Activated T-helper 17 cell treated with anti-CD3 and anti-CD28 coated beads, Interleukin-2, amount 50 U/mL, for 72 hours (primary cell): ENCODE measurements at places on chromosomes 5 and 9.

DNA sequence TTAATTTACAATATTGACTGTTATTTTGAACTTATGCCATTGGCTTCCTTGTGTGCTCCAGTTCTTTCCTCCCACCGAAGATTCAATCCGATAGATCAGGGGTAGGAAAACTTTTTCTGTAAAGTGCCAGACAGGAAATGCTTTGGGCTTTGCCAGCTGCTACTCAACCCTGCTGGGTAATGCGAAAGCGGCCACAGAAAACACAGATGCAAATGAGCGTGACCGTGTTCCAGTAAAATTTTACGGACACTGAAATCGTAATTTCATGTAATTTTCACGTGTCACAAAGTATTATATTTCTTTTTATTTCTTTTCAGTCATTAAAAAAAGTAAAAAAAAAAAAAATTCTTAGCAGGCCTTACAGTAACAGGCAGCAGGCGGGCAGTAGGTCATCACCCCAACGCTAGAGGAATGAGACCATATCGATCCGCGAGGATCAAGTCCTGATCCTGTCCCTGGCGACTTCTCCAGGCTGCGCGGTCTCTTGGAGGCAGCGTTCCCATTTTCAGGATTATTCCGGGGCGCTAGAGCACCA, 599 bp downstream of the NMRK1 start:
- peak; percentile 23 for ATAC-seq

GRCh38 chr5:123450640-123451039, 27.4 kb upstream of the CEP120 start:
- ATAC-seq: no peak

DNA sequence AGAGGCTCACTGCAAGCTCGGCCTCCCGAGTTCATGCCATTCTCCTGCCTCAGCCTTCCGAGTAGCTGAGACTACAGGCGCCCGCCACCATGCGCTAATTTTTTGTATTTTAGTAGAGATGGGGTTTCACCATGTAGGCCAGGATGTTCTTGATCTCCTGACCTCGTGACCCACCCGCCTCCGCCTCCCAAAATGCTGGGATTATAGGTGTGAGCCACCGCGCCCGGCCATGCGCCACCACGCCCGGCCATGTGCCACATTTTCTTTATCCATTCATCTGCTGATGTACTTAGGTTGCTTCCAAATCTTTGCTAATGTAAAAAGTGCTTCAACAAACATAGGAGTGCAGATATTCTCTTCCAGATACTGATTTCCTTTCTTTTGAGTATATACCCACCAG, 408.6 kb downstream of the CAAP1 start:
- ATAC-seq: no peak

GRCh38 chr9:117718085-117718484, 13.9 kb downstream of the TLR4 start:
- peak; percentile 75 for ATAC-seq

DNA sequence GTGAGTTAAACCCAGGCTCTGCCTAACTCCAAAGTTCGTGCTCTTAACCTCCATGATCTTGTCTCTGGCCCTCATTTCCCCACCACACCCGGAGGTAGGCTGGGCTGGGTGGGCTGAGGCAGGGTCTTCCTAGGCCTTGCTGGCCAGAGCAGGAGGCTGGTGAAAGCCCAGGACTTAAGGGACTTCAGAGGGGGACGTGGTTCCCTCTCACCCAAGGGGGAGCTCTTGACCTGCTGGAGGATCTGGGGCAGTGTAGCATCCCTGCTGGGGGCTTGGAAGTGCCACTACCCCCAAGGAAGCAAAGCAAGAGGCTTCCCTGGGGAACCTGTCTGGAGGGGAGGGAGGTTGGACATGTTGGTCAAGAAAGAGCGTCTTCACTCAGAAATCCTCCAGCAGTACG, 14.7 kb downstream of the PITX1 start:
- no peak for ATAC-seq

DNA sequence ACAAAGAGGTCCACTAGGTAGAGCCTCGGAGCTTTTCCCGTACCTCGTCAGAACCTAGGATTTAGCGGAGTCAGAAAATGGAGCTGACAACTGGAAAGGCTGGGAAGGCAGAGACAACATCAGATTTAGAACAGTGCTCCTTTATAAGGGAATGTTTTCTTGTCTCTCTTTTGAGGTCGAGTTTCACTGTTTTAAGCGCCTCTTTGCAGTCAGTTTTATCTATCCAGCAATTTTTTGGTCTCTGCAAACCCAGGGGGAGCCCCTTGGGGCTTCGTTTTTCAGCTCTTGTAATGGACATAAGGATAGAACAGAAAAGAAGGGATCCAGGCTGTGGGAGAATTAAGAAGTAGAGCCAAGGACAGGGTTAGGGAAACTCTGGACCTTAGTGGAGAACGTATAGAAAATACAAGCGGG, 80.5 kb downstream of the FNBP1 start:
- ATAC-seq: no peak

DNA sequence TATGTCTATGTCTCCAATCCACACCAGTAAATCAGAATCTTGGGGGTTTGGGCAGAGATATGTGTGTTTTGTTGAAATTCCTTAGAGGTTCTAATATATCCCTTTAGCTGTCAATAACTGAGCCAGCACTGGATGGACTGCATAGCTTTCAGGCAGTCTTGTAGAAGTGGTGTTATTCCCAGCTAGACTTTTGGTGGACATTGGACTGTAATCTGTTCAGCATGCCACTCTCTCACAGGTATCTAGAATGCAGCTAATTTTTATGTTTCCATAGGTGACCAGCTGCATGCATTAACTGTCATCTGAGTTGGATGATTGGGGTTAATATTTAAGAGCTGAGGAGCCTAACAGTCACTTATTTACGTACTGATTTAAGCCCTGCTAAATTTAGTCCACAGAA, 45.1 kb upstream of the IL13 start:
- ATAC-seq: no peak

DNA sequence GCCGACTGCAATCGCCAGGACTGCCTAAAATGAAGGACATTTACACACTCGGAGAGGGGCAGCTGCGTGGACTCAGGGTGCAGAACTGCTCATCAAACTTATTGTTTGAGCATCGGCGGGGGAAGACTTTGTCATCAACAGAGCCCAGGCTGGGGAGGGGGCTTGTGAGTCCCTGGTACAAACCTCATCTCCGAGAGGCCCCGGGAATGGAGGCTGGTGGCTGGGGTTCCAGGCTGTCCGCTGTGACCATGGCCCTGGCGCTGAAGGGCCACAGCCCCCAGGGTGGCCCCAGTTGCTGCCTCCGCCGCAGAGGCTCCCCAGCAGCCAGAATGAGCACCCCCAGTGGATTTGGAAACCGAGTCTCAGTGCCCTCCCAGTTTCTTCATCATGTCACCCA, 46.1 kb upstream of the RNU6ATAC start:
- ATAC-seq: no peak

DNA sequence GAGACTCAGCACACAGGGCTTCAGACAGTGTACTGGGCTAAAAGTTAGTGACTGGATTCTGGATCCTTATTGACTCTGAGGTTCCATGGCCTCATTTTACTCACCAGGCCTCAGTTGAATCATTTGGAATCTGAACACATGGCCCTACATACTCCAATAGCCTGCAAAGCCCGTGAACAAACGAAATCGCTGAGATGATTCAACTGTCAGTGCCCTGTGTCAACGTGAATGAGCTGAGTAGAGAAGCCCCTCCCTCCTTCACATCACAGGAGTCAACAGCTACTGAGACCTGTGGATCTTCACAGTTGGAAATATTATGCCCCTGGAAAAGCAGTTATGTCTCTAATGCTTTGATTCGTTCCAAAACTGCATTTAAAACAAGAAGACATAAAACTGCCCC, 429.3 kb downstream of the GADD45G start:
- no peak for ATAC-seq

GRCh38 chr5:132220491-132220890, 7.2 kb downstream of the P4HA2 start:
- ATAC-seq: no peak

DNA sequence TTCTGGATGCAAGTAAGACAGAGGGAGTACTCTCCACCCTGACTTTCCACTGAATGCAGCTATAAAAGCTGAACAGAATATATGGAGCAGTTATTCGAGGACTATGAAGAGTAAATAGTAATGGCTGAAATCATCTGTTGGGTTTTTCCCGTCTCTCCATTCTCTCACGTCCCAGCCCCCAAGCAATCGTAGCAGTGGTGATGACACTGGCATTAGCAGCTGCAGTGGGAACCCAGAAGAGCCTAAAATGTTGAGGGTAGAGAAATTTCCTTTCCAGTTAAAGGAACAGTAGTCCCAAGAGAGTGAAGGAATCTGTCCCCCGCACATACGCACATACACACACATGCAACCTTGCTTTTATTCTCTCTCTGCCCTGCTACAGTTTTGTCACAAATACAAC, 33.2 kb downstream of the MED27 start:
- ATAC-seq: no peak

DNA sequence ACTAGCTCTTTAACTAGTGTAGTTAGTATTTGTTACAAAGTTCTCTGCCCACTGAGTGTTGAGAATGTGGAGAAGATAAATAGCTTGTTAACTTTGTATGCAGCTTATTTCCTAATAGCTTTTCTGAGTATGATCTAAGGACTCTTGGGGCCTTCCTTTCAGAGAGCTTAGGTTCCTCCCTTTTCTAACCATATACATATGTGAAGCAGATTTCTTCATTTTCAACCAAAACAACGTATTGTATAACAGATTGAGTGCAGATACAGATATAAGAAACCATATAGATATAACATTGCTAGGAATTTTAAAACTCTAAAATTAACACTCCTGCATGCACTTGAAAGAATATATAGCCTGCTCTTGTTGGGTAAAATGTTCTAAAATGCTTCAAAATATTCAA, 70.4 kb downstream of the SCAMP1 start:
- no peak for ATAC-seq

DNA sequence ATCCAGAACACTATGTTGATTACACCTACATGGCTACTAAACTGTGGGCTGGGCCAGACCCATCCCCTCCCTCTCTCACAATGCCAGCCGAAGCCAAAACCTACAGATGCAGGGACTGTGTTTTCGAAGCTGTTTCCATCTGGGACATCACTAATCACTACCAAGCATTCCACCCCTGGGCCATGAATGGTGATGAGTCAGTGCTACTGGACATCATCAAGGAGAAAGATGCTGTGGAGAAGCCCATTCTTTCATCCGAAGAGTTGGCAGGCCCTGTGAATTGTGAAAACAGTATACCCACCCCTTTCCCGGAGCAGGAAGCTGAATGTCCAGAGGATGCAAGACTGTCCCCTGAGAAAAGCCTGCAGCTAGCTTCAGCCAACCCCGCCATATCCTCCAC, 65.0 kb downstream of the ZNF462 start:
- ATAC-seq: no peak

GRCh38 chr5:103260951-103261350, 2.4 kb downstream of the MACIR start:
- no peak for ATAC-seq

DNA sequence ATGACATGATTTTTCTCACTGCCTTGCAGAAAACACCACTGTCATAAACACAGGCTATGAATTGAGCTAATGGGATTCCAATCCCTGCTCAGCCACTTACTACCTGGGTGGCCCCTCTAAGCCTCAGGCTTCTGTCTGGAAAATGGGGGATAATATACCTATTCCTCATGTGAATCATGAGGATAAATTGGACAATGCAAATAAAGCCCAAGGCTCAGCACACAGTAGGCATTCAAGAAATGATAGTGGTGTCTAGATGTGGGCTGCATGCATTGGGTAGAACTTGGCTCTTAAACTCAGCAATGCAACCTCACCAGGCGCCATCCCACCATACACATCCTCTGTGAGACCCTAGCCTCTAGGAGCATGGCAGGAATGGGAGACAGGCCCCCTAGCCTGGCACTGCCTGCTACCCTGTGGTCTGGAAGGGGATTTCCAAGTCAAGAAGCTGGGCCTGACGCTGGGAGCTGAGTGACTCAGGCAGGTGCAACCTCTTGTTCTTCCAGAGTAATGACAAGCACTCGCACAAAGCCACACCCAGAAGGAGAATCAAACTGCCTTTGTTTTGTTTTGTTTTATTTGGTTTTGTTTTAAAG, 2.3 kb upstream of the TNIP1 start:
- peak; percentile 46 for ATAC-seq

- no peak for ATAC-seq
Measured at GRCh38 chr9:126981218-126981617, 66.6 kb downstream of the RALGPS1 start.

DNA sequence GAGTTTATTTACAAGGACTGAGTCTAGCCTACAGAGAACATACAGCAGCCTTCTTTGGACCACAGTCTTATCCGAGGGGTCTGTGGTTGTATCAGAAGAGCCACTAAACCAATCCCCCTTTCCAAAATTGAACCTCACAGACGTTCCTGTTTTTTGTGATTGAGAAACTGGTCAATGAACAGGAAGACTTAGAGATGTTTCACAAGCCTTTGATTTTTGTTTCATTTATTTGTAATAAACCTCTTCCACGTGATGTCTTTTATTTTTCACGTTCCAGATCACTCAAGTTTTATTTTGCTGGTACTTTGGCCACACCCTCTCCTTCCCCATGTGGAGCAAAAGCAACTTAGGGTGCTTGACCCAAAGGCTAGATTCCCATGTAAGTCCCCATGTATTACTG, 16.1 kb downstream of the CCT5 start:
- ATAC-seq: no peak

DNA sequence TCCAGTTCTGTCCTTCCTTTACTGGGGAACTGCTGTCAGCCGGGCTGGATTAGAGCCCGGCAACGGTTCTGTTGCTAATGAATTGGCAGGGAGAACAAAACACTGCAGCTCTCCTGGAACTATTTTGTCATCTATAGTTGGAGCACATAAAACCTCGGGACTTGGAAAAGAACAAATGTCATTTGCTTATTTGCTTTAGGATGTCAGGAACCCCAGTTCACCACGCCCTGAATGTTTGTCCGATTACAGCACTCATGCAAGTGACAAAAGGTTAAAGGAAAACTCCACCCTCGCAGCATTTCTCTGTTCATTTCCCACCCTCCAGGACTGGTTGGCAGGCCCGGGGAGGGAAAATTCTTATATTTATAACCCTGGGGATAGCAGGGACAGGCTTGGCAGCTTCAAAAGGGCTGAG, 66.4 kb upstream of the PLPP1 start:
- no peak for ATAC-seq

DNA sequence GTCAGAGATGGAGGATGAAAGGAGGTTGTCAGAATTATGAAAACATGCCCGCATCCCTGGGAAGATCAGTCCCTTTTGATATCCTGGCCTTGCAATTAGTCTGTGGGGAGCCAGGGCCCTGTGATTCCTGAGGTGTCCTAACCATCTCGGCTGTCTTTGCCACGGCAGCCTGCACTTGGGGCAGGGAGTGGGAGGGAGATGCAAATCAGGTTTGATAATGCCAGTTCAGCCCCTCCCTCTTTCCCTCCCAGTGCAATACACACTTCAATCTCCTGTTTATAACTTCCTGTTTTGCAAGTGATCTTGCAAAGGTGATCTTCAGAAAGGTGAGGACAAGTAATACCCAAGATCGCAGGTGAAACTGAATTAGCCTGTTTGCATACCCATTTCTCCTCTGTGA, 114.0 kb upstream of the ALDH1B1 start:
- no peak for ATAC-seq

- ATAC-seq: no peak
Measured at GRCh38 chr5:31976169-31976568, 197.9 kb downstream of the GOLPH3 start.
